ENCODE measurements at places on chromosomes 2 and 18.

DNA sequence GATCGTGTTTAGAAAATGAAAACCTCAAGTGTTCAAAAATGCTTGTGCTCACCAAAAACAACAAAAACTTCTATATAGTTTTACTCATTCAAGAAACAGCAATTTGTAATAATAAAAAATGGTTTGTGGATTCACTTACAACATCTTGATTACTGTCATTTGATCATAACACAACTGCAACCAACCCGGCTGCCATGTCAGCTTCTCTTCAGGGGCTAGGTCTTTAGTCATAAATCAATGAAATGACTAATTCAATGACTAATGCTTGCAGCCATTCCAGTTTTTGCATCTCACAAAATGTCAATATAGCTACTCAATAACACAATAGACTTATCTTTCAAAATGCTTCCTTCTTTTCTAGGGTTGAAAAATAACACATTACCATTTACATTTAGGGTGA is 128.0 kb downstream of the OLA1 start:
- no peak for DNase-seq

- no peak for DNase-seq
These were observed 90.3 kb downstream of the RBMS1 start for GRCh38 chr2:160402997-160403979.

- no peak for DNase-seq
These were observed 2.8 kb upstream of the LCLAT1 start for GRCh38 chr2:30444273-30444672.

DNA sequence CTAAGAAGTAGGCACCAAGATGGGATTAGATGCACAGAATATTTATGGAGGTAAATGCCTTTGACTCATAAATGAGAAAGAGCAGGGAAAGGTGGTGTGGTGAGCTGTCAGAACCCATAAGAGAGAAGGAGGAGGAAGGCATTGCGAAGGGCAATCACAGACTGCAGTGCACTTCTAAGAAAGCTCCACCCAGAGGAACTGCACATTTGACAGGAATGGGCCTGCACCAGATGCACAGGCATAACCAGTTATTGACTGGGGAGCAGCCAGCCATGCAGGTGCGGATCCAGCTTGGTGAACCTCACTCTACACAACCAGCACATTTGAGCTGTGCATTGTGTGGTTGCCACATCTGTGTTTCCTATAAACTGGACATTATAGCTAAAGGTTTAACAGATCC is 62.2 kb upstream of the L3MBTL4 start:
- DNase-seq = no peak

DNA sequence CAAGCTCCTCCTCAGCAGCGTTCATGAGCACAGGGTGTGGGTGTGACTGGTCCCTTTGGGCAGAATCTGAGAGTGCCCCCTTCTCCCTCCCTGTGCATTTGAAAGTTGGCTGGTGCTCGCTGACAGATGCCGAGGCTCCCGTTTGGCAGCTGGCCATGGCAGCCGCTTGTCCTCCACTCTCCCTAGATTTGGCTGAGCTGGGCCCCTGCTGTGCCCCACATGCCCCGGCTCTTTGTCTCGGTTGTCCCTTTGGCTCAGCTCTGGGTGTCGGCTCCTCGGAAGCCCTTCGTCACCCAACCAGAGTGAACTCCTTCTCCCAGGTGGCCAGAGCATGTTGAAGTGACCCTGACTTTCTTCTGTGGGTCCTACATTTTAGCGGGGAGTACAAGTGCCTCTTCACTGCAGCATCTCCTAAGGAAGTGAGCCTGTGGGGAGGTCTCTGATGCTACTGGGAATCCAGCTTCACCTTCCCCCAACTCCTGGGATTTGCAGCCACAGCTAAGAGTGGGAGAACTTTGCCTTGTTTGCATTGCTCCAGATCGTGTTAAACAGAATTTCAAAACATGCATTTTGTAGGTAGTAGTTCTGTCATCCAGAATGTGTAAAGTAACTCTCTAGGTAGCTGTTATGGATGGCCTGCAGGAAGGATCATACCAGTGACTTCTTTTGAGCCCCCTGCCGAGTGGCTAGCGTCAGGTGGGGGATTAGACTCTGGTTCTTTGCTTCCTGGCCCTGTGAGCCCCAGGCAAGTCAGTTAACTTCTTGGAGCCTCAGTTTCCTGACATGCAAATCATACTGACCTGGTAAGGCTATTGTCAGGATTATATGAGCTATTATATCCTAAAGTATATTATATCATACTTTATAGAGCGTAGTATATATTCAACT is 24.2 kb downstream of the HPCAL1 start:
- DNase-seq = no peak

DNA sequence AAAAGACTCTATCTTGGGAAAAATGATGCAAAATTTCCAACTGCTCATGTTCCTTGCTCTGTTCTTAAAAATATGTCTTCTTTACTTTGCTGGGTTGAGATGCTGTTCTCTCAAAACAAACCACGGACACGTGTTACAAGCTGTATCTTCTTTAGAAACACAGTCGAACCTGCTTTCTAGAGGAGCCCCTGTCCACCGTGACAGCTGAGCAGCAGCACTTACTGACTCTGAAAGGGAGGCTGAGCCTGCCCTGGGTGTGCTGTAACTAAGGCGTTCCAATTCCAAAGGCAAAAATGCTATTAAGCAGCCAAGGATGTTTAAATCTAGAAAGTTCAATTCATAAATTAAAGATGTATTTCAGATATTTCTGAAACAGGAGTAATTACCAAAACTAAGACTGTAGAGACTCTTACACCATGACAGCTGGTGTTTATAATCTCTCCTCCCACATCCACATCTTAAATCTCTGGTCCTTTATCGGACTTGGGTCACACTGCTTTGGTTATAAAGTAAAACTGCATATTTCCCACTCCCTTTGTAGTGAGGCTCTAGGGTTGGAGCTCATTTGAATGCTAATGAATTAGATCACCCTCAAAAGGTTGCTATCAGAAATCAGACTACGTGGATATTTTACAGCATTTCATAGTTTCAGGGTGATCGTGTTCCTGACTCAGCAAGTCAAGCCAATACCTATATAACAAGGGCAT is 281.2 kb upstream of the LYPD1 start:
- DNase-seq = no peak

- DNase-seq = no peak
These were observed 99.2 kb downstream of the NFATC1 start for GRCh38 chr18:79494936-79495335.

GRCh38 chr2:109318150-109318948 is 189.3 kb downstream of the SH3RF3 start:
- DNase-seq = no peak

GRCh38 chr2:18178736-18179349 is 300.4 kb downstream of the KCNS3 start:
- DNase-seq = no peak

- no peak for DNase-seq
These were observed 3.7 kb upstream of the ESPNL start for GRCh38 chr2:238096311-238097011.

- no peak for DNase-seq
These were observed 282 bp upstream of the PUS10 start for GRCh38 chr2:61018318-61018755.

GRCh38 chr2:66273933-66274490 is 160.9 kb upstream of the MEIS1 start:
- no peak for DNase-seq

GRCh38 chr2:190123956-190124355 is 61.4 kb upstream of the MSTN start:
- no peak for DNase-seq

GRCh38 chr2:209922116-209922515 is 80.3 kb upstream of the RPE start:
- no peak for DNase-seq

- DNase-seq = no peak
These were observed 589.7 kb downstream of the ERBB4 start for GRCh38 chr2:211948932-211949331.

DNA sequence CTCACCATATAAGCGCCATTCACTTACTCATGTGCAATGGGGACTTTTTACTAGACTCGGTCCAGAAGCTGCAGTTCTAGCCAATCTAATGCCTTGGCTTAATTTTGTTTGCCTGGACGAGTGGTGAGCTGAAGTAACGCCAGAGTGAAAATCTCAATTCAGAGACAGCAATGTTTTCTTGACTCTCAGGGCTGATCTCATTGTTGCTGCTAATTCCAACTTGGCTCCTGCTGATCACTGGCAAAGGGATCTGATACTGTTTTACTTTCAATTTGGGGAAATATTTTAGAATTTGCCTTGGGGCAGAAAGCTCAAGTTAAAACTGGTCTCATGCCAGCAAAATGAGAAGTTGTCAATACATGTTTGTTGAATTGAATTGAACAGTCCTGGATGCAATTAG is 906.6 kb upstream of the CDH2 start:
- DNase-seq = no peak

DNA sequence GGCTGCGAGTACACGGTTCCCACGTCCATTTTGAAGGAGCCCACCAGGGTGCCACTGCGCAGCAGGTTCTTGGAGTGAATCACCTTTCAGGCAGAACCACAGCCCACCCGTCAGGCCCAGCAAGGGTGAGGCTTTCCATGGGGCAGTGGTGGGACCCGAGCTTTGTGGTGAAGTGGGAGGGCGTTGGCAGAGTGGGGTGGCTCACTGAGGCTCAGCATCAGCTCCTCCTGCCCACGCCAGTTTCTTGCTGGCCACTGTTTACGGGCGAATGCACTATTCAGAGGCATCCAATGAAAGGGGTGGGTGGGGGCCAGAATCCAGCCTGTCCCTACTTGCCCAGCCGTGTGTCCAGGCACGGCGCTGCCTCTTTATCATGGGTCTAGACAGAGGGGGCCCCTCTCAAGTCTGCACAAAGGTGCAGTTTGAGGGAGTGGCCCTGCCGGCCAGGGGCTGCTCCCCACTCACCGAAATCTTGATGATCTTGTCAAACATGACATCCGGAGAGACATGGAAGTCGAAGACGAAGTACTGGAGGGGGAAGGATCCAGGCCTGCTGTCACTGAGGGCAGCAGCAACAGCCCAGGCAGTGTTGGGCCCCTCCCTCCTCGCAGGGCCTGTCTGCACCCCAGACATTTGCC is 11.4 kb upstream of the OTOF start:
- DNase-seq = no peak

- no peak for DNase-seq
These were observed 92.8 kb downstream of the AKAIN1 start for GRCh38 chr18:5104246-5104645.

DNA sequence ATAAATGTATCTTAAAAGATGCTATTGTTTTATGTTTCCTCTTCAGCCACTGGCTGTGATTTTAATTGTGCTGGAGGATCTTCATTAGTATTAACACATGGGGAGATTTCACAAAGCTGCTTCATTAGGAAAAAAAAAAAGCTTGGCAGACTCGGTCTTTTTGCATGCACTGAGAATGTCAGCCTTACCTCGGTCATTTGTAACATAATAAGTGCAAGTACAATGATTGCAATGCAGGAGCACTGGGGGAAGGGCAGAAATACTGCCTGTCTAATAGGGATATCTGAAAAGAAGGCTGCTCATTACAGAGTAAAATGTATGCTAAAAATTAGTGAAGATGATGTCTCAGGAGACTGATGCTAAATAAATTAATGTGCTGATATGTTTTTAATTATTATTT is 1.3 kb upstream of the BAZ2B start:
- DNase-seq = no peak

DNA sequence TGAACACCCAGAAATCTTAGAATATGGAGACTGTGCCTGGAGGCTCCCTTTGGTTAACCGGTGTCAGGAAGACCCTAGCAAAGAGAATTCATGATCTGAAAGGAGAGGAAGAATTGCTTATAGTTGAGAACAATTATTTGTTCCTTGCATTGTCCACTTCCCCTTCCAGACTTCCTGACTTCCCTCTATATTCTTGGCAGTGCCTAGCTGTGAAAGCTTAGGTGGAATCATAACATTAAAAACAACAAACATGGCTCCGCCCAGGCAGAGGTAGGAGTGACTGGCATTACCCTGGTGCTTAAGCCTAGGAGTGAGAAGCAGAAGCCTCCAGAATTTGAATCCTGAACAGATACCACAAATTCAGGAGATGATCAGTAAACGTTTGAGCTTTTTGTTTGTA is 1.9 kb downstream of the TTL start:
- DNase-seq = no peak

DNA sequence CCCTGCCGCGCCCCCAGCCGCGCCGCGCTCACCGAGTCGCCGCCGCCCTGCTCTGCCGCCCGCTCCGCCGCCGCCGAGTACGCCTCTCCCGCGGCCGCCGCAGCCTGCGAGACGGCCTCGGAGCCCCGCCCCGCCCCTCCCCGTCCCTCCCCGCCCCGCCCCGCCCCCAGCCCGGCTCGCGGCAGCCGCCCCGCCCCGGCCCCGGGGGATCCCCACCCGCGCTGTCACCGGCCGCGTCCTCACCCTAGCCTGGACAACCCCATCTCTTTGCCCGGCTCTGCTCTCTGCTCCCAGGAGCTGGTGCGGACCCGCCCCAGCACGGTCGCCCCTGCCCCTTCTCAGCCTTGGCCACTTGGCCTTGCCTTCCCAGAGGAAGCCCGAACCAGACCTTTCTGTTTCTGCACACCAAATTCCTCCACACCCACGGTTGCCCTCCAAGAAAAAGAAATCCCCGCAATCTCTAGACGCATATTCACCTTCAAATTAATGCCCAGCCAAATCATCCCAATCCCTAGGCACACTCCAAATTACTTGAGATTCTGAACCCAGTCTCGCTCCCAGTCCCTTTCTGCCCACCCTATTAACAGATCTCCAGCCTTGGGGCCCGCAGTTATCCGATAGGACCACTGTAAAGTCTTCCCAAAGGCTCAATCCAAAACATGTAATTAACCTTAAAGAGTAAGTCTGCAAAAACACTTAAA is at the start of gene CYRIA:
CYRIA (minus strand) TSS at position 87 of the 701 bp plus-strand sequence. CDS start 77,715 bp downstream, outside the sequence.
- DNase-seq = peak; percentile 76

- DNase-seq = no peak
These were observed 135.0 kb upstream of the ACKR3 start for GRCh38 chr2:236434593-236434992.

GRCh38 chr2:8501061-8501720 is 180.7 kb upstream of the ID2 start:
- DNase-seq = no peak

GRCh38 chr18:46435031-46435430 is 222.0 kb downstream of the LOXHD1 start:
- no peak for DNase-seq

DNA sequence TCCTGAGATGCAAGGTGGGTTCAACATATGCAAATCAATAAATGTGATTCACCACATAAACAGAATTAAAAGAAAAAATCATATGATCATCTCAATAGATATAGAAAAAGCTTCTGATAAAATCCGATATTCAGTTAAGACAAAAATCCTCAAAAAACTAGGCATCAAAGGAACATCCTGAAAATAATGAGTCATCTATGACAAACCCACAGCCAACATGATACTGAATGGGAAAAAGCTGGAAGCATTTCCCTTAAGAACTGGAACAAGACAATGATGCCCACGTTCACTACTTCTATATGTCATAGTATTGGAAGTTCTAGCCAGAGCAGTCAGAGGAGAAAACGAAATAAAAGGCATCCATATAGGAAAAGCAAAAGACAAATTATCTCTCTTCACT is 80.4 kb downstream of the MYO3B start:
- DNase-seq = no peak

DNA sequence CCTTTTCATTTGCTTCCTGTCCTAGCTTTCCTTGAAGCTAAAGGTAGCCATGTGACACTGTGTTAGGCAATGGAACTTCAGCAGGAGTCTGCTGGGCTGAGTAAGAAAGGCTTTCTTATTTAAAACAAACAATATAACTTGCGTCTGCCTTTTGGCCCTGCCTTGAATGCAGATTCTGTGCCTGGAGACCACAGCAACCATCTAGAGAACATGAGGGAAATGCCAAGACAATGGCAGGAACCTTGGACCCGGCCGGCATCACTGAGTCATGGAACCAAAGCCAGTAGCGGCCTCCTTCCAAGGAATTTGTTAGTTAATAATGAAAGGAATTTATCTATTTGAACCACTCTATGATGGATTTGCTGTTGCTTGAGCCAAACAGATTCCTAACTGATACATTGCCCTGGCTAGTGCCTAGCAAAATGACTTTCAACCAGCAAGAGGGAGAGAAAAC is 207.5 kb upstream of the EPHA4 start:
- no peak for DNase-seq

Measured in CD4-positive, alpha-beta T cell treated with Interleukin-15 for 1 hour (primary cell).